ENCODE measurements at places on chromosomes 5 and 9.

GRCh38 chr5:140055152-140055551 is 12.1 kb upstream of the NRG2 start:
- no peak for DNase-seq

GRCh38 chr9:106400950-106401349 is 462.0 kb upstream of the ZNF462 start:
- no peak for DNase-seq

- no peak for DNase-seq
Measured at GRCh38 chr9:131698618-131698985, 41.3 kb downstream of the RAPGEF1 start.

GRCh38 chr9:121718084-121718483 is 66.7 kb downstream of the DAB2IP start:
- peak; percentile 64 for DNase-seq

GRCh38 chr5:154303133-154303532 is 112.6 kb downstream of the GALNT10 start:
- DNase-seq, result no peak

Data from anterior cingulate cortex (tissue), 58 donors.